Ascending aorta (tissue), 2 donors: ENCODE measurements at places on chromosomes 1 and 21. TPM values are rescaled to one million over a fixed set of nuclear protein-coding genes. Genes with fewer than 3 reads are reported as not detected.
A peak's percentile ranks its signal among the peaks of the same experiment; 100 is the strongest.

The GBP2 gene
- total RNA-seq: 72.9 TPM

The RGS8 gene
- not detected for total RNA-seq

The CYP4X1 gene
- 17.2 TPM for total RNA-seq

The TFAP2E gene
- 10.2 TPM for total RNA-seq

The AADACL3 gene
- total RNA-seq: not detected

The SPRR1A gene
- total RNA-seq: not detected

The DIO1 gene
- total RNA-seq: not detected

GRCh38 chr1:218401998-218402785 lies 57.1 kb downstream of the TGFB2 start:
- DNase-seq: no peak

GRCh38 chr1:91053630-91054029 lies 31.8 kb upstream of the ZNF644 start:
- no peak for DNase-seq

GRCh38 chr1:243713470-243714186 lies 136.4 kb downstream of the AKT3 start:
- DNase-seq: no peak

DNA sequence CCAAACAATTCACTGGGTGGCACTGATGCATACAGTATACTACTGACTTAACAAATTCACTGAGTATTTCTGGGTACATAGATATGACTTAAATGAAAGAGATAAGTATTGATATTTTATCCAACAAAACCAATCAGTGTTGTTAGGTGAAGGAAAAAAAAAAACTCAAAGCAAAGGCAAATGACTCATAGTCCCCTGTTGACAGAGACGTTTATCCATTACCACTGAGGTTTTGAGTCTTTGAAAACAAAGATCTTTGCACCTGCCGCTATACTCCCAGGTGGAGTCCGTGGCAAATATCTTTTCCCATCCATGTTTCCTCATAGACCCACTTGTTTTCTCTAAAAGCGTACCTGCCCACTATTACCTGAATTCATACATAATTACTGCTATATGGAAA lies 18.4 kb downstream of the DYNLT5 start:
- no peak for DNase-seq

GRCh38 chr1:20634065-20634593 lies 871 bp downstream of the PINK1 start:
- no peak for DNase-seq

- DNase-seq: no peak
Measured at GRCh38 chr1:39872698-39873097, 10.6 kb downstream of the TRIT1 start.

DNA sequence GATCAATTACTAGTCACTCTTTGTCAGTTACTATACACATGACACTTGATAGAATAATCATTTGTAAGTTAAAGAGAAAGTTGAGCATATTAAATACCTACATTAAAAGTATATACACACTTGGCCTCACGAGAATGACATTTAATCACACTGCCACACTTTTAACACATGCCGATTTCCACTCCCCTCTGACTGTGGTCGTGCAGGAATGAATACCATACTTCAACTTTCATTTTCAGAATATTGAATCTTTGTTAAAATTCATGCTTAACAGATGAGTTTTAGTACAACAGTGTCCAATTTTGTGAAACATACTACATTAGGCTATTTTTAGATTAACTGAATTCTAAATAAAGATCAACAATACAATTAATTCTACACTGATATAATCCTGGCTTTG lies 78.2 kb upstream of the SDC3 start:
- no peak for DNase-seq

DNA sequence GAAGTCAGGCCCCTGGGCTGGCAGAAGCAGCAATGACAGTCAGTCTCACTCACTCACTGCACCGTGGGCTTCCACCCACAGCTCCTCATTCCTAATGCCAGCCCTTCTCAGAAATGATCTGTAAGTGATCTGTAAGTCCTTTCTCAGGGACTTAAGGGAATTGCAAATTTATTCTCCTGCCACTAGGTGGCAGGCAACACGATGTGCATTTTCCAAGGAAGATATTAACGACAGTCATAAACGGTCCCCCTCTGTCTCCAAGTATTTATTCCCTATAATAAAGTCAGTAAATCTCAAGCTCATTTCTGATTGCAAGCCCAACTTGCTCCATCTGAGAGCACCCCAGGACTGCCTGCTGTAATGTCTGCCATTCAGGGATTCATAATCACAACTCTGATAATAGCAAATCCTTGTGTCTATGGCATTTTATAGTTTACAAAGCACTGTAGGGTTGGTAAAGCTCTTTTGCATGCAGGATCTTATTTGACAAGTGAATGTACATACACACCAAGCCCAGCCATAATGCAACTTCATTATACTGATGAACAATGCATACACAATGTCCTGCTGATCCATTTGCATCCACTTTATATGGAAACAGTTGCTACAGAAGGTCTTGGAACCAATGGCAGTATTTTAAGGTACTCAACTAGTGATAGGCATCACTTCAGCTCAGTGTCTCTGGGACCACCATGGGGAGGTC lies 380.5 kb upstream of the CAMK1G start:
- no peak for DNase-seq

GRCh38 chr1:179745131-179745611 lies 2.1 kb downstream of the FAM163A start:
- DNase-seq: no peak

DNA sequence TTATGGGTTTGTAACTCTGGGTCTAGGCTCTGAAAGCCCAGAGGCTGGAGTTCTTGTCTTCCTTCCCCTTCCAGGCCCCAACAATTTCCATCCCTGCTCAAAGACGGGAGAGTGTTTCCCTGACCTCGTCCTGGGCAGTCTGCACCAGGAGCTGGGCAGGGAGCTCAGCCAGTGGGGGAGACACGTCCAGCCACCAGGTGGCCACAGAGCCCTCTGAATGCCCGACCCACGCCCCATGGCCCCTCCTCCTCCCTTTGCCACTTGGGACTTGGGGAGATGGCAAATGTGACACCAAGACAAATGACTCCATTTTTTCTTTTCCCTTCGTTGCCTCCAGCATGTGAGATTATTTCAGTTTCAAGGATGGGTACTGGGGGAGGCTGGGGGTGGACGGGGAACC lies 159.9 kb upstream of the AJAP1 start:
- DNase-seq: no peak

DNA sequence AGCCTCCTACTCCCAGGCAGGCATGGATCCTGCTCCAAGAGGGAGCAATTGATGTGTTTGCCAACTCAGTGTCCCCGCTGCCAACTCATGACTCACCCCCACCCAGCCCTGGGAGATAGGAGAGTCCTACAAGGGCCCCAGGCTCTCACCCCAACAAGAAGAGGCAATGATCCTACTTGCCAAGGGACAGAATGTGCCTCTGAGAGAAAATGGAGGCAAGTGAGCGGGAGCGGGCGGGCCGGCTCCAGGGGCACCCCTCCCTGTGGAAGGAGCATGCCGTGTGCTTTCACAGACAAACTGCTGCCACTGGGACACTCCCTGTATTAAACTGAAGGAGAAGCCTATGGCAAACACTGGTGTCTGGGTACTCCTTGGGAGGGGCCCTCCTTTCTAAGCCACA lies 16.7 kb downstream of the PKP1 start:
- no peak for DNase-seq

GRCh38 chr21:28496517-28496916 lies 496.2 kb downstream of the LTN1 start:
- DNase-seq: no peak

GRCh38 chr1:244970236-244970743 lies 105.9 kb upstream of the HNRNPU start:
- DNase-seq: peak; percentile 79

GRCh38 chr1:66271904-66272254 lies 262.1 kb upstream of the SGIP1 start:
- DNase-seq: no peak

DNA sequence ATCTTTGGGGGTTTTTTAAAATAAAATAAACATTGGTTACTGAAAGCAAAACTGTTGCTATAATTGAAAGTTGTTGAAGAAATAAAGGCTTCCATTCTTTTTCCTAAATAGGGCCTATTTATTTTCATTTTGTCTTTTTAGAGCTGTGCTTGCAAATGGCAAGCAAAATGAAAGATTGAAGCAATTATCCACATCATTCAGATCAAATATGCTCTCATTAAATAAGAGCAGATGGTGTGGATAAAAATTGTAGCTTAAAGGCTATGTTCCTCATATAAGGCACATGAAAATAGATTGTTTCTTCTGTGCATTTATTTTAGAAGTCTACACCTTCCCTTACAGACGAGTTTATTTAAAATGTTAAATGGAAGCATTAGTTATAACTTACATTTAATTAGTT lies 1317.7 kb downstream of the MRPL39 start:
- no peak for DNase-seq
